ENCODE measurements at places on chromosomes 1 and 21.

GRCh38 chr1:10108134-10108663, 75.4 kb downstream of the UBE4B start:
- H3K4me1 ChIP-seq = no peaks in the 10 kb centered on the region
- no peaks in the 10 kb centered on the region for H3K27me3 ChIP-seq

GRCh38 chr1:34842952-34843371, 16.6 kb downstream of the SMIM12 start:
- DNase-seq = no peak
- peaks cover 47% of the 10 kb centered on the region for H3K4me1 ChIP-seq
- H3K36me3 ChIP-seq = peaks cover 4% of the 10 kb centered on the region

- H3K4me3 ChIP-seq = no peak overlapping the region
- no peak overlapping the region for H3K27ac ChIP-seq
- no peaks in the 10 kb centered on the region for H3K36me3 ChIP-seq
- no peaks in the 10 kb centered on the region for H3K4me1 ChIP-seq
These were observed 363 bp downstream of the PLA2G5 start for GRCh38 chr1:20070357-20070756.

GRCh38 chr1:233607252-233608119, 6.4 kb upstream of the KCNK1 start:
- H3K36me3 ChIP-seq = no peaks in the 10 kb centered on the region
- H3K27me3 ChIP-seq = no peaks in the 10 kb centered on the region
- no peak for DNase-seq
- no peak overlapping the region for H3K27ac ChIP-seq
